ENCODE measurements at places on chromosomes 11 and 22.

DNA sequence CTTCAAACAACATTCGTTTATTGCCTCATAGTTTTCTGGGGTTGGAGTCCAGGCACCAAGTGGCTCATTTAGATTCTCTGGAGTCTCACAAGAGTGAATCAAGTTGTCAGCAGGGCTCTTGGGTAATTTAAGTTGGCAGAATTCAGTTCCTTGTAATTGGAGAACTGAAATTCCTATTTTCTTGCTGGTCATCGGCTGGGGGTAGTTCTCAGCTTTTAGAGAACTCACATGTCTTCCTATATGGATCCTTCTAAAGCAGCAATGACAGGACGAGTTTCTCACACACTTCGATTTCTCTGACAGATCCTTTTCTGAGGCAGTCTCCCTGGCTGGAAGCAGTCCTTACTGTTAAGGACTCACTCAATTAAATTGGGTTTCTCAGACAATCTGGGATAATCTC is 17.3 kb upstream of the OOSP4B start:
- no peak for DNase-seq

DNA sequence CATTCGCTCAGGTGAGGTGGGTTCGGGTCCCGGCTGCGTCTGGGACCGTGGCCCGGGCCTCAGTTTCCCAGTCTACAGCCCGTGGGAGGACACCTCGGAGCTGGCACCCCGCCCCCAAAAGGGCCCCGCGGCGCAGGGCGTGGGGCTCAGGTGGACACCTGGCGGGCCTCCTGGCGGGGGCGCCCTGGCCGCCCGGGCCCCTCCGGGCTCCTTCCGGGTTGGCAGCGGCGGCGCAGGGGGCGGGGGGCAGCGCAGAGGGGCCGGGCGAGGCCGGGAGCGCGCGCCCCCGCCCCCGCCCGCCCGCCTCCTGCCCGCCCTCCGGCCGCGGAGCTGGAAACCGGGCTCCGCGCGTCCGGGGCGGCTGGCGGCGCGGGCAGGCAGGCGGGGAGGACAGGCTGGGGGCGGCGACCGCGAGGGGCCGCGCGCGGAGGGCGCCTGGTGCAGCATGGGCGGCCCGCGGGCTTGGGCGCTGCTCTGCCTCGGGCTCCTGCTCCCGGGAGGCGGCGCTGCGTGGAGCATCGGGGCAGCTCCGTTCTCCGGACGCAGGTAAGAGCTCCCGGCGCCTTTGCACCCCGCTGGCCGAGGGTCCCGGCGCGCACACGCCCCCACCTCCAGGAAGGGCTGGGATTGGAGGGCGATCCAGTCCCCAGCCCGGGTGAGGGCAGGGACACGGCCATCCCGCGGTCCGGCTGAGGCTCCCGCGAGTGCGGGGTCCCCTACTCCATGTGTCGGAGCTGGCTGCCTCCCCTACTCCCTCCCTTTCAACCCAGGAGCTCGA is at the start of gene EMID1:
Gene EMID1, plus strand, starts transcription at position 303 of the 778 bp plus-strand sequence. Its CDS starts 143 bp downstream, at position 446.
- DNase-seq, result peak; percentile 69

GRCh38 chr11:31267720-31268119 is 101.8 kb downstream of the DCDC1 start:
- no peak for DNase-seq

GRCh38 chr11:33135216-33135615 is 26.1 kb downstream of the CSTF3 start:
- DNase-seq, result no peak

Measured in common myeloid progenitor, CD34-positive (primary cell).